ENCODE measurements at places on chromosomes 2 and 18. TPM values are rescaled to one million over a fixed set of nuclear protein-coding genes. Genes with fewer than 3 reads are reported as not detected.

The MROH2A gene
- not detected for total RNA-seq

The REL gene
- 6.2 TPM for total RNA-seq

The PLEK gene
- not detected for total RNA-seq

The PLGLB2 gene
- total RNA-seq = 0.68 TPM

Measured in H9 (cell line).